ENCODE measurements at places on chromosomes 7 and 10. TPM values are rescaled to one million over a fixed set of nuclear protein-coding genes. Genes with fewer than 3 reads are reported as not detected.
A peak's percentile ranks its signal among the peaks of the same experiment; 100 is the strongest.

DNA sequence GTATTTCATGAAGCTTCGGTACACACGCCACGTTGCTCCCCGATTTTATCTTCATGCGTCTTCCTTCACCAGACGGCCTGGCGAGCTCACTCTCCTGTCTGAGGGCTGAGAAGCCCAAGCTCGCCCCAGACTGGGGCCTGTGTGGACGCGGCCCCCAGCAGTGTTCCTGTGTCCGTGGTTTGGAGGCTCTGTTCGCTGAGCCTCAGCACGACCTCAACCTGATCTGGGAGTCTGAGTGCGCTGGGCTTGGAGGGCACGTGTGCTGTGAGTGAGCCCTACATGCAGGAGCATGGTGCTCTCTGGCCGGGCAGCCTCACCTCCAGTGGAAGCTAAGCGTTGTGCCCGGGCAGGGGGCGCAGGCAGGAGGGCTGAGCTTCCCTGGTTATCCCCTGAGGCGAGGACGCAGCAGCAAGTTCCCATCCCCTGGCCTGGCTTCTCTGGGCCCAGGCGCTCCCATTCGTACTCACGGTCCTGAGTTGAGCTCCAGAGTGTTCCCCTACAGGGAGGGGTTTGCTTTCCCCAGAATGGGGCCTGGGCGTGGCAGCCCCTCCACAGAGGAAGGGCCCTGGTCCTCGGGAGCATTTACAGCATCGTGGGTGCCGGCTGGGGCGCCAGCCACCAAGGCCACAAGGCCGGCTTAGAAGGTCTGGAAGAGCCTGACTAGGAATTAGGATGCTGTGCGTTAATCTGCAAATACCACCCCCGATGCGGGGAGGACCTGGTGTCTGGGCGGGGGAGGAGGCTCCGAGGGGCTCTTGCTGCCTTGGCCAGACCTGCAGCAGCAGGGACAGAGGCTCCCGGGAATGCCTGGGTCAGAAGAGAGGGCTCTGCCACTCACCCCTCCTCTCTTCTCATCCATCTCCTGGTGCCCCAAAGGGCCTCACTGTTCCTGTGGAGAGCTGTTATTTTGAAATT, 400.6 kb downstream of the DNAJB6 start:
- DNase-seq, result no peak

- no peak for DNase-seq
Measured at GRCh38 chr10:77381750-77382149, 255.9 kb downstream of the KCNMA1 start.

NFE2L3 gene
- 0.16 TPM for total RNA-seq

DNA sequence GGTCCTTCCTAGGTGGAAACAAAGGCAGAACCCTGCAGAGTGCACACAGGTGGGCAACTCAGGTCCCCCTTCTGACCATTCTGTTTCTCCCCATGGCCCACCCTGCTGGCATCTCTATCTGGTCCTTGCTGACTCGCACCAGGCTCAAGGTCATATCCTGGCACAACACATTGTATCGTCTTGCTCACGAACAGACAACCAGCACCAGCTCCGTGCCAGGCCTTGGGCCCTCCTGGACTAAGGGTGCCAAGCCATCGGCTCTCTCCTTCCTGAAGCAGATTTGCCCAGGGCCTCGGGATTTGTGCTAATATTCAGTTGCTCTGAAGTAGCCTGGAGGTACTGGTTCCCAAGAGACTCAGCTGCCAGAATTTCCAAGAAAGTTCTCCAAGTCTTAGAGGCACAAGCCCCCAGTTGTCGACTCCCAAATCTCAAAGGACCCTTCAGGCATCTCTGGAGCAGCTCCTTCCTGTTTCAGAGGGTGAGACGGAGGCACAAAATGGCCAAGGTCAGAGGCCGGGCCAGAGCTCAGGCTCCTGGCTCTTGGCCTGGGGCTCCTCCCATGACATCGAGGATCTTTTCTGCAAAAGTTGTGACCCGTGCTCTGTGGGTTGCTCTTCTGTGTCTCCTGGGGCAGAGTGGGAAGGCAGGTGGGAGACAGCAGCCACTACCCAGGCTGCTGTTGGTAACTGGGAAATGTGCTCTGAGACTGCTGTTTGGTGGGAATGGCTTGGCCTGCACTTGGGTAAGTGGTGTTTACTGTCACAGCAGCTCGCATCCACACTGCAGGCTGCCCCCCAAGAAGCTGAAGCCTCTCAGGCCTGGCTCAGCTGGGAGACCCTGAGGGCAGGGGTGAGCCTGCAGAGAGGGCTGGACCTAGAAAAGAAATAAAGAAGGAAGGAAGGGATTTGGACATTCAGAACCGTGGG, 121.3 kb downstream of the RGS10 start:
- peak; percentile 59 for DNase-seq

DNA sequence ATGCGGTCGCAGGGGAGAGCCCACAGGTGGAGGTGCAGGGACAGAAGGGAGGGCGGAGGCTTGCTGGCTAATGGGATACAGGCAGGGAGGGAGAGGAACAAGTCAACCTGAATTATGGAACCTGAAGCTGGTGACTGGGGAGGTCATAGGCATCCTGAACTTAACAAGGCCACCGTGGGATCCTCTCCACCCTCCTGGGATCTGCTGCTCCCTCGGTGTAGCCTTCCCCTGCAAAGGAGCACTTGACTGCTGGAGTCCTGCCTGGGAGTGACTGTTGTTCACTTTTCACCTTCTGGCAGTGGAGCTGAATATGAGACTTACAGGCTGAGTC, 223.1 kb downstream of the GFRA1 start:
- no peak for DNase-seq

NMT2 gene
- 7.0 TPM for total RNA-seq

SERPINE1 gene
- 7.0 TPM for total RNA-seq

GRCh38 chr7:143263266-143264195, at the start of gene GSTK1:
Gene GSTK1 (plus strand): TSS chr7:143263441. CDS start chr7:143263514, 73 bp downstream.
- peak; percentile 79 for DNase-seq

GRCh38 chr7:37107047-37107750, 341.5 kb downstream of the ELMO1 start:
- DNase-seq, result no peak

- no peak for DNase-seq
Measured at GRCh38 chr10:52814506-52814905, 41.9 kb upstream of the MBL2 start.

- DNase-seq, result no peak
Measured at GRCh38 chr7:137925091-137925490, 76.8 kb downstream of the CREB3L2 start.
